ENCODE measurements at places on chromosomes 1 and 21.

GRCh38 chr1:35287807-35288640 lies 19.5 kb downstream of the ZMYM4 start:
- no peak for DNase-seq

GRCh38 chr1:192632641-192633532 lies 3.1 kb upstream of the RGS13 start:
- no peak for DNase-seq

DNA sequence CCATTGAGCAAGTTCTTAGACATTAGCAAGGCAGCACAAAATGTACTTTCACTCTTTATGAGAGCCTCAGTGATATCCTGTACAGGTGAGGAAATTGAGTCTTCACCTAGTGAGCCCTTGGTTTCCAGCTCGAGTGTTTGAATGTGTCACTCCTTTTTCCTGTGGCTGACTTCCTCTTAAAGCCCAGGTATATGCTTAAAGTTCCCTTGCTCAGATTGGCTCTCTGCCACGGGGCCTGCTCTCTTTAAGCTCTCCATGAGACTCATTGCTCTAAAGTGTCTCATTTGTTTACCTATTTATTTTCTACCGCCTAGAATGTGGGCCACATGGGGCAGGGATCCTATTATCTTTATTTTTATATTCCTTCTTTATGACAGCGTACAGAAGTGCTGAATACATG lies 324.9 kb downstream of the SIPA1L2 start:
- DNase-seq, result no peak

- DNase-seq, result no peak
Observed at GRCh38 chr1:13661539-13661938, 38.4 kb upstream of the PRDM2 start.

GRCh38 chr21:31185663-31186062 lies 147.4 kb upstream of the KRTAP19-8 start:
- no peak for DNase-seq
